GM10248 (cell line): ENCODE measurements at places on chromosomes 12 and 14.

DNA sequence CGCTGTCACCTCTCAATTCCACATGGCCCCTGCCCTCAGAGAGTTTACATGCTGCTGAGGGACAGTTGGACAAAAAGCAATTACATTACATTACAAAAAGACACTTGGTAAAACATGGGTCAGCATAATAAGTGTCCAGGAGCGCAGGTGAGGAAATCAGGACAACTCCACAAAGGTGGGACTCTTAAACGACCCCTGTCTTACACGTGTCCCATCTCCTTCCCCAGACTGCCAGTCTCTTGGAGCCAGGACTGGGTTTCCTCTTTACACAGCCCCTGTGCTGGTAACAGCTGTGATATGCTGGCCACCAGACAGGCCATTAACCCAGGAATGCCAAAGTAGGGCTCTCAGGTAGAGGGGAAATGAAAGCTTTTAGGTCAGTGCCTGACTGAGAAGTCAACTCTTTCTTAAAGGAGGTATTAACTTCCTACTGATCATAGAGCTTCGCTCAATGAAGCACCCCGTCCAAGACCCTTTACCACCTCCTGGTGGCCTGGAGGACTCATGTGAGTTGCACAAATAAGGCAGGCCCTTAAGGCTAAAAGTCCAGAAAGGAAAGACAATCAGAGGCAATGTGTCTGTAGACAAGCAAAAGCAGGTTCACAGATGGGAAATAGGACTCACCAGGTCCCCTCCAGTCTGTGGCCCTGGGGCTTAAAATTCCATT lies 55.5 kb downstream of the ANO2 start:
- DNase-seq, result no peak

DNA sequence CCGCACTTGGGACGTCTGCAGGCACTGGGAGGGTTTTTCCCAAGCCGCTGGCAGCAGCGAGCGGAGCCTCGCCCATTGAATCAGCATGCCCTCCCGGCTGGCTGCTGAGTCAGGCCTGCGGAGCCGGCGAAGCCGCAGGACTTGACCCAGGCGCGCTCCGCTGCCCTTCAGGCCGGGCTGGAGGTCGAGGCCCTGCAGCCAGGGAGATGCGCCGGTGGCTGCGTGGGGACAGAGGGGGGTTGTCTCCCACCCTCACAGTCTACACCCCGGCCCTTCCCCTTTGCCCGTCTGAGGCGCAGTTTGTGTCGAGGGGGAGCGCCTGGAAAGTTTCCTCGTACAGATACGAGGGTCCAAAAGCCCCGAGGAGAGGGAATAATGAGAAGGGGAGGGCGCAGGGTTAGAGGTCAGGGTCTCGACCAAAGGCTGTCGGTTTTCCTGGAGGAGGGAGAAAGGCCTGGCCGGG lies 759 bp upstream of the KLC1 start:
- peak; percentile 55 for DNase-seq

DNA sequence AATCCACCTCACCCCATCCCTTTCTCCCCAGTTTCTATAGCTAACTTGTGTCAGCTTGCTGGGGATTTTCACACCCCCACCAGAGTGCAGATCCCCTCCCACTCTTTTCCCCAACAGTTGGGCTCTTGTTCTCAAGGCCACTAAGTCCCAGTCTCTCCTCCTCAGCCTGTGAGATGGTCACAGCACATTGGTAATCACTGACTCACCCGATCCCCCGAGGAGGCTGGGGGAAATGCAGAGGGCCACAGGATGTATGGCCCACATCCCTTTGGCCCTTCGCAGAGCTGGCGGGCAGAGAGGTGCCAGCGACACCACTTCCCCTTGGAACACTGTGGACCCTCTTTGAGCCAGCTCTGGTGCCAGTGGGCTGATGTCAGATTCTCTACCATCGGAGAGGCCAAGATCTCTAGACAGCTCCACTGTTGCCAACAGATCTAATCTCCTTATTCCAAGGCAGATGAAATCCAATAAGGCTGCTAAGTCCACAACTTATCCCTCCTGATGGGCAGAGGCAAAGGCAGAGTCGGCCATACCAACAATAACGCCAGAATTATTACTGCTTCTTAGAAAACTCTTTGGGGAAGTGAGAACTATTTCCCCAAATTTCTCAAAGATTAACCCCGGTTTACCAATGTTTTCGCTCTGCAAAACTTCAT lies 1.6 kb downstream of the FMNL3 start:
- peak; percentile 57 for DNase-seq

GRCh38 chr12:127588249-127588648 lies 678.7 kb upstream of the TMEM132C start:
- DNase-seq, result no peak

- DNase-seq, result no peak
Observed at GRCh38 chr12:53738406-53739213, 11.4 kb upstream of the CALCOCO1 start.

DNA sequence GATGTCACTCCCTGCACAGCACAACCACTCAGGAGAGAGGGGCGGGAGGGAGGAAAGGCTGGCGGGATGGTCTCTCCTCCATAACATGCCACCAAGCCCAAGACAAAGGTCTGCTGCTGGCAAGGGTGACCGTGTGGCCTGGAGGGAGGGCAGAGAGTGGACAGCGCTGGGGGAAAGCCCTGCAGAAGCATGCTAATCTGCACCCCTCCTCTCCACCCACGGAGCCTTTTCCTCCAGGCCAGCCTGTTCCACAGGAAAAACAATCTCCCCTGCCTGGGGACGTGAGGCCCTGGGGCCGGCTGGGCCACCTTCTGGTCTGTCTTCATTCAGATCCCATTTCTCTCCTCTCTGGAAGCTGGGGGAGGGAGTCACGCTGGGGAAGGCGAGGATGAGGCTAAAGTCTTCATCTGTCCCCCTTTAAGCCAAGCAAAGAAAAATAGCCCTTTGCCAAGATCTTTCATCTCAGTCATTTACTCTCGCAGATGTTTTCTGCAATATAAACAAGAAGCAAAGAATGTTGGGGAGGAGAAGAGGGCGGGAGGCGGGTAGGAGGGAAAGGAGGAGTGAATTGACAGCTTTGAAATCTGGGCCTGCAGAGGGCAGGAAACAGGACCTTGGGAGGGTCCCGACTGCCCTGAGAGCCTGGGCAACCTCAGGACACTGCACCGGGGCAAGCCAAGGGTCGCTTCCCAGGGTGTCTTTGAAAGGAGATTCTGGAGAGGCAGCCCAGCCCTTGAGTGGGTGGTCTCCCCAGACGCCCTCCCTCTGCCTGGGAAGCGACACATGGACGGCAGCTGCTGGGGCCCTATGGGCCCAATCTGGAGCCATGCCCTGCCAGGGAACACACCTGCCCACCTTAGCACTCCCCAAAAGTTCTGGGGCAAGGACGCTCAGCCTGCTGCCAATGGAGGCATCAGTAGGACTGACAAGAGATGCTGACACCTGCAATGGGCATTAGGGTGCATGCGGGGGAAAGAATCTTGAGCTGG lies 133.6 kb downstream of the ZFP36L1 start:
- DNase-seq, result no peak

GRCh38 chr12:95380997-95381786 lies 92.8 kb upstream of the METAP2 start:
- DNase-seq, result no peak

DNA sequence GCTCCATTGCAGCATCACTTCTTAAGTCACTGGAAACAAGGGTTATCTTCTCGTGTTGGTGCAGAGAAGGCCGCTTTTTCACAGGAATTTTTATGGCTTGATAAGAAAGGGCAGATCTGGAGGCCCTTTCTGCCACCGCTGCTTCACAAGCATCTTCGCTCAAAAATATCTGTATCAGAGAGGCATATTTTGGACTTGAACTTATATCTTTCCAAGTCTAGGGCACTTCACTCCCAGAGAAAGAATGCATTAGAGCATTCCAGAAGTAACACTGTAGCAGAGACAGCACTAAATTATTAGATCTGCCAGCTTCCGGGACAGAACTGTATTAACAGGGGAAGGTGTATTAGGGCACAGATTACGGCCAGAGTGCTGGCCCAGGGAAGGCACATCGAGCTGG lies 151.7 kb upstream of the AMIGO2 start:
- DNase-seq, result no peak

DNA sequence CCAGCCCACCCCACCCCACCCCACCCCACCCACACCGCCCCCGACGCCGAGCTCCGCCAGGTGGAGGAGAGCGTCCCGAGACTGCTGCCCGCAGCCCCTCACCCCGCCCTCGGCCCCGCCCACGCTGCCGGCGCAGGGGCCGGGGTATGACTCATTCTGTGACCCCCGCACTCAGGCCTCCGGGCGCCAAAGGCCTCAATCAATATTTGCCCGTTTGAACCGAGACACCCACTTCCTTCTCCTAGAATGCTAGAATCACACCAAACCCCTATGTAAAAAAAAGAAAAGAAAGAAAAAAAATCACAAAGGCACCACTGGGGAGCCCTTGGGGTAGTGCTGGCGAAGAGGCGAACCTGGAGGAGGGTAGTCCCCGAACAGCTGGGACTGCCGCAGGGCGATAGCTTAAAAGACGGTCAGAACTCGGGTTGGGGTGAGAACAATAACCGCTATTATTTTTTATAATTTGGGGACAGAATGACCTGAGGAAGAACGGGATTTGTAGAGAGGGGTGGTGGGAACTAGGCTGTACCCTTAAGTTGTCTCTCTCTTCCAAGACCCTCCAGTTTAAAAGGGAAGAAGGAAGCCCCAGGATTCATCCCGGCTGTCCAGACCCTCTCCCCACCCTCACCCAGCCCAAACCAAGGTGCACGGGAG lies 894 bp downstream of the KRT8 start:
- DNase-seq, result peak; percentile 70

- DNase-seq, result no peak
Observed at GRCh38 chr12:6602526-6602925, 4.7 kb downstream of the CHD4 start.

GRCh38 chr12:107622001-107622400 lies 63.6 kb upstream of the PWP1 start:
- DNase-seq, result peak; percentile 31

DNA sequence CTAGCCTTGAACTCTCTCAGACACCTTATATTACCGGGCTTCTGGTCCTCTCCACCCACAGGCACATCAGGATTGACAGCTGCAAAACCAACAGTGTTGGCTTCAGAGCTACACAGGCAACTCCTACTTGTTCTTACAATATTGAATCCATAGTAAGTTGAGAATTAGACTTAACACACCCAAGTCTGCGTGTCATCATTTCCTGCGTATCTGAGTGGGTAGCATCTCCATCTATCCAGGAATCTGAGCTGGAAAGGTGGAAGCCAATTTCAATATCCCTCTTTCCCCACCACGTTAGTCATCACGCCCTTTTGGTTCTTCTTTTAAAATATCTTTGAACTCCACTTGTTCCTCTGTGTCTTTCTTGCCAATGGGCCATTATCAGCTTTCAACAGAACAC lies 37.2 kb downstream of the NRXN3 start:
- no peak for DNase-seq

GRCh38 chr12:91636721-91637120 lies 454.1 kb upstream of the DCN start:
- DNase-seq, result no peak

DNA sequence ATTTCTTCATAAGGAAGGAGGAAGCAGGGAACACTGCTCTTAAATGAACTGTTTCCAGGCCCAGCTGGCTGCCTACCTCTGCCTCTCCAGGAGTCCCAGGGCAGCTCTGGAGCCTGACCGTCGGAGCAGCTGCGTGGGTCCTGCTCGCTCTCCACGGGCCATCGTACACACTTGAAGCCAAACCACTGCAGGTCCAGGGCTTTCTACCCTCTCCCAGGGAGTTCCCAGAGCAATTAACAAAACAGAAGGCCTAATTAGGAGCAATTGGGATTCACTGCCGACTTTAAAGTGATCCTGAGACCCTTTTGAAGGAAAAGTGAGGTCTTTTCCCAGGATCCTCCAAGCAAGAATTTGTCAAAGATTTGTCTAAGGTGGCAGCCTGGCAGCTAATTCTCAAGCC lies 76.9 kb downstream of the OTX2 start:
- no peak for DNase-seq

DNA sequence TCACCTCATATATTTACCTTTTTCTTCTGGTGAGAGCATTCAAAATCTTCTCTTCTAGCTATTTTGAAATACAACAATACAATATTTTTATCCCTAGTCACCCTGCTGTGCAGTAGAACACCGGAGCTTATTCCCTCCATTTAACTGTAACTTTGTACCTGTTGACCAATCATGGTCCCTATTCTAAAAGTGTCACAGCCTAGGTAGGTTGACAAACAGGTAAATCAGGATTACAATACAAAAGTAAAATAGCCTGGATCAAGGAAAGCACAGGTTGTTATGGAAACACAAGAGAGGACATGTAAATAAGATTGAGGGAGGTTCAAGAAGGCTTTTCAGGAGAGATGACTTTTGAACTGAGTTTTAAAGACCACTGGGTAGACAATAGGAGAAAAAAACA lies 670.9 kb downstream of the DIO2 start:
- DNase-seq, result no peak

GRCh38 chr14:60566101-60566500 lies 57.2 kb downstream of the SIX6 start:
- DNase-seq, result no peak

- no peak for DNase-seq
Observed at GRCh38 chr14:47660158-47660557, 15.2 kb downstream of the MDGA2 start.

DNA sequence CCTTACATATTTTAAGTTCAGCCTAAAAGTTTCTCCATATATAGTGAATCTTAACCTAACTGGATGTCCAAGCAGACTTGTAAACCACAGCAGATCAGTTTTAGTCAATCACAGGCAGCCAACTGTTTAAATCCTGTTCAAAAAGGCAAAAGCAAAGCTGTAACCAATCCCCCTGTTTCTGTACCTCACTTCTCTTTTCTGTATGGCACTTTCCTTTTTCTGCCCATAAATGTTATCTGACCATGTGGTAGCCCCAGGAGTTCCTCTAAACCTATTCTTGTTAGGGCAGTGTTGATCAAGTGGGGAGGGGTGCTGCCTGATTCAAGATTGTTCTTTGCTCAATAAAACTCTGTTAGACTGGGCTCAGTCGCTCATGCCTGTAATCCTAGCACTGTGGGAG lies 8.5 kb upstream of the DACT1 start:
- DNase-seq, result no peak

- no peak for DNase-seq
Observed at GRCh38 chr12:73833746-73834145, 703.9 kb upstream of the ATXN7L3B start.

GRCh38 chr12:101767537-101767936 lies 28.3 kb upstream of the SYCP3 start:
- no peak for DNase-seq

GRCh38 chr12:75613981-75614380 lies 102.6 kb upstream of the KRR1 start:
- no peak for DNase-seq

DNA sequence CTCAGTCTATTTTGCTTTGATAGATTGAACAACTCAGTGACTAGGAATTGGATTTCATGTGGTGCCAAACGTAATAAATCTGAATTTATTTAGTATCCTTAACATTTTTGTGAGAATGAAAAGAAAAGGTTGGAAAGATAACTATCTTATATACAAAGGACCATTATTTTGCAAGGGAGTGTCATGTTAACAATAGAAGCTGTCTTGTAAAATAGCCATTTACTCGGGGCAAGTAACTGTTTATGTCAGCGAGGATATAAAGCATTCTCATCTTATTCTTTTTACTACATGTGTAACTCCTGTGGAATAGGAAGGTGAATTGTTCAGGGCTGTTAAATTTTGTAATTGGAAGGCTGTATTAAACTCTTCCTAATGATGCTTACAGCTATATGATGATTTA lies 5.9 kb downstream of the RERGL start:
- DNase-seq, result no peak
